ENCODE measurements at places on chromosomes 16 and 17.

DNA sequence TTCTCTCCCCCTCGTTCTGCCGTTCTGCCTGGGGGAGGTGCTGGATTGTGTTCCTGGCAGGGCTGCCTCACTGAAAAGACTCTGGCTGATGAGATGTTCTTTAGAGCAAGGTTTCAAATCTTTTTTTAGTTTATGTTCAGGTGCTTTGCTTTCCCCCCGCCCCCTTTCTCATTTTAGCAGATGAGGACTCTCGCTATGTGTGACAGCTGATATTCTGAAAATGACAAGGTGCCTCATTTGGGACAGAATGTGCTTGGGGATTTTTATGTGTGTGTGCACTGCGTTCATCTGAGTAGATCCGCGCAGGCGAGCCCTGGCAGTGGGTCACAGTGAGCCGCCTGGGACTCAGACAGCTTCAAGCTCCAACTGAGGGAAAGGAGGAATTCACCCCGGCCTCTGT is 205.9 kb downstream of the HS3ST4 start:
- no peak for DNase-seq

- no peak for DNase-seq
Observed at GRCh38 chr16:2967211-2967631, 1.9 kb upstream of the PAQR4 start.

GRCh38 chr16:80163339-80163738 is 377.5 kb upstream of the DYNLRB2 start:
- no peak for DNase-seq

- no peak for DNase-seq
Observed at GRCh38 chr17:74215342-74215727, 2.0 kb downstream of the TTYH2 start.

GRCh38 chr17:40122999-40123810 is 1.4 kb downstream of the MSL1 start:
- peak; percentile 39 for DNase-seq

- no peak for DNase-seq
Observed at GRCh38 chr17:1304962-1305563, 25.6 kb downstream of the TRARG1 start.

DNA sequence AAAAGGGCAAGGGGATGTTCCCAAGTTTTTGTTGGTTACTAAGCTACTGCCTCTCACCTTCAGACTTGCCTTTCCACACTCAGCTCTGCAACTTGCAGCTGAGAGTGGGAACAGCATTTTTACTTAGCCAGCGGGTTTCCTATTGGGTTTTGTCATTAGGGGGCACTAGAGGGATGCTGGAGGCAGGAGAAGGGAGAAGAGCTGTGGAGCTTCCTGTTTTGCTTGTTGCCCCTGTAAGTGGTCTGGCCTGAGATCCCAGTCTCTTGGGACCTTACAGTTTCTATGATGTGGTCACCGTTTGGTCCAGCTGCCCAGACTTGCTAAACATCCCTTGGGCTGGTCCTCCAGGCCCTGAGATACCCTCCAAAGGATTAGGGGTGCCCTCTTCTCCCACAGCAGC is 209.6 kb upstream of the NLRP1 start:
- no peak for DNase-seq

DNA sequence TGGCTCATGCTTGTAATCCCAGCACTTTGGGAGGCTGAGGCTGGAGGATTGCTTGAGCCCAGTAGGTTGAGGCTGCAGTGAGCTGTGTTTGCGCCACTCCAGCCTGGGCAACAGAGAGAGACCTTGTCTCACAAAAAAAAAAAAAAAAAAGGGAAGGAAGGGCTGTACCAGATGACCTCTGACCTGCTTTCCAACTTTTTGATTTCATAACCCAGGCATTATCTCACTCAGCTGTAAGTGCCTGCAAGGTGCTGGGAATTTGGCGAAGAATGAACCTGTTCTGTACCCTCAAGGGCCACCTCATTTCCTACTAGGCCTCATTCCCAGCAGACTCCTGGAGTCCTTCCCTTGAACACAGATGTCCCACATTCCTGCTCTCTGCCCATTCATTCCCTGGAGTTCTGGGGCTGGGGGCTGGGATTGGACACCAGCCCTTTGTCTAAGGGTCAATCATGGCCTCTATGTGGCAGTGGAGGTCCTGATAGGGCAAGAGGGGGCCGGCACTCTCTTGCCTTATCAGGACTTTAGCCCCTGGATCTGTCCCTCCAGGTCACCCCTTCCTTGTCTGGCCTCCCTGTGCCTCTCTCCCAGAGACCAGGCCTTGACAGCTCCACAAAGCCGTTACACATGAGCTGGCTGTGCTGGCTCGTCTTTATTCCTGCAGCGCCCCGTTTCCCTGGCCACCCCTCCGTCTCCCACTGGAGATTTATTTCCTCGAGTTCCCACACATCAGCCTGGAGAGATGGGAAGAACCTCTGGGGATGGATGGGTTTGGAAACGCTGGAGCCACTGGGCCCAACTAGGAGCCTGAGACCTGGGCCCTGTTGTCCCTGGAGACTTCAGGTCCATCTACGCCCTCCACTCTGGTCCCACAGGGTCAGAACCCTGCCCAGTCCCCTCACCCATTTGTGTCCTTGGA is 821 bp upstream of the GFAP start:
- no peak for DNase-seq
